Hematopoietic multipotent progenitor cell treated with erythropoietin and hydrocortisone succinate and interleukin-3 and kit ligand, for 17 days (in vitro differentiated cells): ENCODE measurements at places on chromosomes 6 and 20.

GRCh38 chr6:105791583-105792318, 294.4 kb upstream of the PRDM1 start:
- no peak for DNase-seq

GRCh38 chr6:147169529-147169928, 34.7 kb upstream of the STXBP5 start:
- no peak for DNase-seq

- DNase-seq: no peak
These were observed 84.0 kb downstream of the CHD6 start for GRCh38 chr20:41534170-41534569.

- no peak for DNase-seq
These were observed 563.8 kb downstream of the LMBRD1 start for GRCh38 chr6:69232911-69233448.

GRCh38 chr6:48423640-48424365, 312.8 kb upstream of the PTCHD4 start:
- no peak for DNase-seq

DNA sequence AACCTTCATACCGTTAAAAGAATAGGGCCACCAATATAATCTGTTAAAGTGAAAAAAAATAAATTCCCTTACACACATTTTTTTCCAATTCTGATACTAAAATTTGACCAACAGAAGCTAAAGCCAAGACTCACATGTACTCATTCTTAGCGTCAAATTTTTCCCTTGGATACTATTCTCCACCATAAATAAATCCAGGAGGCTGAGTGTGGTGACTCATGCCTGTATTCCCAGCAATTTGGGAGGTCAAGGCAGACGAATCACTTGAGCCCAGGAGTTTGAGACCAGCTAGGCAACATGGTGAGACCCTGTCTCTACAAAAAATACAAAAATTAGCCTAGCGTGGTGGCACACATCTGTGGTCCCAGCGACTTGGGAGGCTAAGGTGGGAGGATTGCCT, 43.9 kb downstream of the SCML4 start:
- DNase-seq: no peak

- DNase-seq: no peak
These were observed 22.1 kb downstream of the NRSN1 start for GRCh38 chr6:24148154-24148570.

DNA sequence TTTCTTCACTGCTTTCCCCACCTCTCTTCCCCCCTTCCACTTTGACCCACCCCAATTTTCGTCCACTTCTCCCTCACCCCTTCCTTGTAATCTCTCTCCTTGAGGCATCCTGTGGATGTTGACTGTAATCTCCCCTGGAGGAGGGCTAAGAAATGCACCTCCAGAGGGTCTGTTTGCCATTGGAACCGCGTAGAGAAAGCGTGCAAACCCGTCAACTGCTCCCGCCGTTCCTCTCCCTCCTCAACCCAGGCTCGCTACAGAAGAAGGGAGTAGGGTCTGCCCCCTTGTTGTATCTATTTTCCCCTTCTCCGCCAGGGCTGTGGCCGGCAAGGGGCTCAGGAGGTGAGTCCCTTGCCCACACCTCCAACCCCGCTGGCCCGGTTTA, 502 bp upstream of the HTR1E start:
- DNase-seq: no peak

- no peak for DNase-seq
These were observed 78.4 kb upstream of the MLN start for GRCh38 chr6:33882154-33882553.

DNA sequence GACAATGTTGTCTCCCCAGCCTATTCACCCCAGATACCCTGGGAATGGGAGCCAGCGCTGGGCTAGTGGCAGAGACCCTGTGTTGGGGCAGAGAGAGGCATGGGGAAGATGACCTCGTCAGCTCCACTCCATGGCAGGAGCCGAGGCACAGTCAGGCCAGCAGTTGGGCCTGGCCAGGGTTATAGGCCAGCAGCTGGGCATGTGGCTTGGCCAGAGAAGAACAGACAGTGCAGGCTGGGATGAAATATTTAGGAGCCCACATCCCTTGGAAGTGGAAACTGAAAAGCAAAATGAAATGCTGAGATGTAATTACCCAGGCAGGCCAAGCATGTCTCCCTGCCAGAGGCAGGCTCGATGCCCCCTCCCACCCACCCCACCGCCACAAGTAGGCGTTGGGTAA, 70.0 kb downstream of the GRM4 start:
- no peak for DNase-seq

DNA sequence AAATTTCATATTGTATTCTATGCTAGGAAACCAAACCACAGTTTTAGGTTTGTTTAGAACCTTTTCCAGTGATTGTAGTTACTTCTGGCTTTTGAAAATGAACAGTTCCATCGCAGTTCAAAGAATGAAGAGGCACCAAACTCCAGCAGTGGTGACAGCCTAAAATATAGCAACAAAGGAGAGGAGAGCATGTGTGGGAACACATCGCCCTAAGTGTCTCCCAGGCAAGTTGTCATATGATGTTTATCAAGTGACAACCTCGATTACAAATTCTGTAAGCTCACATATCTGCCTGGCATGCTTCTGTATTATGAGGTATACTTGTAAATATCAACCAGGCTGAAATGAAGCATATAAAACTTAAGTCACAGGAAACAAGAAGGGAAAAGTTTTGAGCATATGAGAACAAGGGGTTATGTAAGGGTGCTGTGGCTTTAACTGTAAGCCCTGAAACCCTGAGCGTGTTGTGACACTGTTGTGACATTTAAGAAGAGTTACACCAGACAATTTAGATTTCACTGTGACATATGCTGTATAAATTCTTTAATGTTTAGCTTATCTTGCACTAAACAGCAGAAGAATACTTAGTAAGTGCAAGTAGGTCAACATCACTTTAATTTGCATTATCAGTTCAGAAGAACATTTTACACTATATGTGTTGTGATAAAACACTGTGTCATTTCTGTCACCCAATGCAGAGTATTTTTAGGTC, 29.1 kb upstream of the FBXL4 start:
- DNase-seq: peak; percentile 37

- DNase-seq: no peak
These were observed 200.3 kb downstream of the EPM2A start for GRCh38 chr6:145534989-145535388.

- DNase-seq: no peak
These were observed 86.1 kb upstream of the SIRPA start for GRCh38 chr20:1809131-1809572.

DNA sequence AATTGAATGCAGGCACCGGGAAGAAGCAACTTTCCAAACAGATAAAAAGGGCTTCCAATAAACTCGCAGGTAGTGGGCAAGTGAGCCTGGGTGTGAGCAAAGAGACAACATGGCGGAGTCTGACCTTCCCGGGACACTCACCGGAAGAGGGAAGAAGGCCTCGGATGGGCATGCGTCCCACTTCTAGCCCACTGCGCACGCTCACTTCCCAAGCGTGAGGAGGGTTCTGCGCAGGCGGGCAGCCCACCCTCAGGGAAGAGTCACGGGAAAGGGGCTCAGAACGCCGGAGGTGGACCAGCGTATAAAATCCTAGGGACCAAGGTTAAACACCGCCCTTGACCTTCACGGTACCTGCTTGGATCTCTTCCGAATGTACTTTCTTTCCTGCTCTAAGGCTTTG, 95.5 kb upstream of the AFDN start:
- no peak for DNase-seq

DNA sequence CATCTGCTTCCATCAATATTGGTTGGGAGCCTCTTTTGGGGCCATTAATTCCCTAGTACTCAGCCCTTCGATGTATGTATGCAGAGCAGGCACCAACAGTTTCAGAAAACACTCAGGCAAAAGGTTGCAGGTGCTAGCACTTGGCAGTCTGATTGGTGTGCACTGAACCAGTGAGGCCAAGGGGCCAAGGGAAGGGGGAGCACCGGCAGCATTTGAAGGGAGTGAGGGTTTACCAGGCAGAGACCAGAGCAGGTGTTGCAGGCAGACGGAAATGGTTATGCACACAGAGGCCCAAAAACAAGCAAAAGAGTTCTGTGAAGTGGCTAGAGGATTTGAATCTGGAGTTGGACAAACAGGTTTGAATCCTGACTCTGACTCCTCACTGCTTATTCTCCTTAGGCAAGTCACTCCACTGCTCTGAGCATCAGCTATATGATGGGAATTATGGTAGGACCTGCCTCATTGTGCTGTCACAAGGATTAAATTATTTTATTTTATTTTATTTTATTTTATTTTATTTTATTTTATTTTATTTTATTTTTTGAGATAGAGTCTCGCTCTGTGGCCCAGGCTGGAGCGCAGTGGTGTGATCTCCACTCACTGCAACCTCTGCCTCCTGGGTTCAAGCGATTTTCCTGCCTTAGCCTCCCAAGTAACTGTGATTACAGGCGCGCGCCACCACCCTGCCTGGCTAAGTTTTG, 58.1 kb upstream of the SHLD1 start:
- no peak for DNase-seq

DNA sequence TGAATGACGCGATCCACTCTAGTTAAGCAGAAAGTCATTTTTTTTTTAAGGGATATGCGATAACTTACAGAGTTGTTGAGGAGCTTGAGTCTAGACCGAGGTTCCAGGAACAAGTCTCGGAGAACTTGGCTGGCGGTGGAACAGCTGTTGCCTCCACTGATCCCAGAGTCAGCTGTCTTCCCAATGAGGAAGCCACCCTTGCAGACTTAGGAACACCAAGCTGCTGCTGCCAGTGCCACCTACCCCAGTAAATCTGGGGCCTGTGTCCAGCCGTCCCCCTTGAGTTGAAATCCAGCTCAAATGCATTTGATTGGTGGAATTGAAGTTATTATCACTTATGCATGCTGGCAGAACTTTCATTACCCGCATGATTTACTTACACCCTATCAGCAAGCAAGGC, 6.7 kb downstream of the PFDN4 start:
- no peak for DNase-seq

- DNase-seq: no peak
These were observed 87.6 kb upstream of the E2F3 start for GRCh38 chr6:20313960-20314530.

GRCh38 chr6:112281821-112282615, 27.7 kb upstream of the LAMA4 start:
- DNase-seq: no peak

DNA sequence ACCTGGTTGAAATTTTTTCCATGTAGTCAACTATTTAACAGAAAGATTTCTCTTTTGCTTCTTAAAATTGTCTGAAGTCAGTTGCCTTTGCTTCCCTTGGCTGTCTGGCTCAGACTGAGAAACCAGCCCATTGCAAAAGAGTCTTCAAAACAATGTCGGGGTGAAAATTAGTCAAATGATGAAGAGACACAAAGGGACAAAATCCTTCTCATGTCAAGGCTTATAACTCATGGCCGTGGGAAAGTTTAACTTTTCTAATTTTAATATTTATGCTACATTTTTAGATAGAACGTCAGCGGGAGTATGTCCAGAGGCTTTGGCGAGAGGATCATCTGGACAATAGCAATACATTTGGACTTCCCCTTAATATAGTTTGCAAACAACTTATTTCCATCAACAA, 127.2 kb downstream of the CD164 start:
- no peak for DNase-seq

GRCh38 chr6:134282816-134283215, 35.1 kb downstream of the SGK1 start:
- DNase-seq: no peak

- DNase-seq: no peak
These were observed 42.6 kb upstream of the TMEM170B start for GRCh38 chr6:11494786-11495564.

DNA sequence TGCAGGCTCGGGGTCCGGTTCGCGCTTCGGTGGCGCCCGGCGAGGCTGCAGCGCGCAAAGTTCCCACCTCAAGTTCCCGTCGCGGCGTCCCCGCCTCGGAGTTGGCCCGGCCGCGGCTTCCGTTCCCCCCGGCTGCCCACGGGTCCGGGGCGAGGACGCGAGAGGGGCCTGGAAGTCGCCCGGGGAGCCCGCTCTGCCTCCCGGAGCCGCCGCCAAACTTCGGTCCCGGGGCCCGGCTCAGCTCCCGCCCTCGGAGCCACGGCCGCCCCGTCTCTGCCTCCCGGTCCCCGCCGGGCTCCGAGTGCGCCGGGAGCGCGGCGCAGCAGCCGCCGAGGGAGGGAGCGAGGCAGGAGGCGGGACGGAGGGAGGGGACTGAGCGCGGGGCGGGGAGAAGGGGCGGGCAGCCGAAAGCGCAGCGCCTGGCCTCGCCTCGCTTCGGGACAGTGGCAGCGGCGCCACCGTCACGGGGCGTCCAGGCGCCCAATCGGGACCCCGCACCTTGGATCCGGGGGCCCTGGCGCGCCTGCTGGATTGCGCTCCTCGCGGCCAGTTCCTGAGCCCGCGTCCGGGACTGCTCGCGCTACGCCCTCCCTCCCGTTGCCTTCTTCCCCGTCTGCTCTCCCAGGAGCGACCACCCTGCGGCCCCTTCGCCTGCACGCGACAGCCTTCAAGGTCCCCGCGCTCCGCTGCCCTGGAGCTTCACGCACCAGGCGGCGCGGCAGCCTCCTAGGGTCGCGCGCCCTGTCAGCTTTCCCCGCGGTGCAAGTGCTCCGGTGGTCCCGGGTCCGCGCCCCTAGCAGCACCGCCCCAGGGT, at the start of gene KCNG1:
Gene KCNG1, minus strand, starts transcription at position 305 of the 814 bp plus-strand sequence. CDS start 12,769 bp downstream, outside the sequence.
- no peak for DNase-seq

- no peak for DNase-seq
These were observed 194.6 kb downstream of the CDH26 start for GRCh38 chr20:60152792-60153191.

GRCh38 chr20:62837790-62838127, 20.9 kb downstream of the COL9A3 start:
- no peak for DNase-seq

DNA sequence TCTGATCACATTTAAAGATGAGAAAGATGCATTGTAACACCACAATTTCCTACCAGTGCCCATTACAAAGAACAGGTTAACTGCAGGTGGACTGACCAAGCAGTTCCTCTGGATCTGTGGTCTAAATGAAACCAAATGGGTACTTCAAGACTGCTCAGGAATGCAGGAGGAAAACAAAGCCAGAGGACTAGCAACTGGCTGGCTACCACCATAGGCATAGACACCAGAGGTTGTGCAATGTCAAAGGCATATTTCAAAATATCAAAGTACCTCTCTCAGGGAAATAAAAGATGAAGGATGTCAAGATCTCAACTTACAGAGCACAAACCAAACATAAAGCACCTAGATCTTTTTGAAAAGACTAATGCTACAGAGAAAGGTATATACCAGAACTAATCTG, 65.5 kb downstream of the GMDS start:
- DNase-seq: no peak

- no peak for DNase-seq
These were observed 67.9 kb upstream of the SLCO4A1 start for GRCh38 chr20:62574230-62574993.

- DNase-seq: no peak
These were observed 504 bp downstream of the SNTA1 start for GRCh38 chr20:33443006-33443511.
